ENCODE measurements at places on chromosomes 5 and 9. TPM values are rescaled to one million over a fixed set of nuclear protein-coding genes. Genes with fewer than 3 reads are reported as not detected.

The HAND1 gene
- not detected for total RNA-seq

The PRUNE2 gene
- 1.1 TPM for total RNA-seq

The ENHO gene
- not detected for total RNA-seq

The RICTOR gene
- total RNA-seq, result 38.6 TPM

All from T-helper 2 cell treated with Interferon-gamma antibody and Interleukin-4, amounts not matched to agents 100 ng/mL and 5 ng/mL, for 36 hours (primary cell).